ENCODE measurements at places on chromosomes 5 and 9.

DNA sequence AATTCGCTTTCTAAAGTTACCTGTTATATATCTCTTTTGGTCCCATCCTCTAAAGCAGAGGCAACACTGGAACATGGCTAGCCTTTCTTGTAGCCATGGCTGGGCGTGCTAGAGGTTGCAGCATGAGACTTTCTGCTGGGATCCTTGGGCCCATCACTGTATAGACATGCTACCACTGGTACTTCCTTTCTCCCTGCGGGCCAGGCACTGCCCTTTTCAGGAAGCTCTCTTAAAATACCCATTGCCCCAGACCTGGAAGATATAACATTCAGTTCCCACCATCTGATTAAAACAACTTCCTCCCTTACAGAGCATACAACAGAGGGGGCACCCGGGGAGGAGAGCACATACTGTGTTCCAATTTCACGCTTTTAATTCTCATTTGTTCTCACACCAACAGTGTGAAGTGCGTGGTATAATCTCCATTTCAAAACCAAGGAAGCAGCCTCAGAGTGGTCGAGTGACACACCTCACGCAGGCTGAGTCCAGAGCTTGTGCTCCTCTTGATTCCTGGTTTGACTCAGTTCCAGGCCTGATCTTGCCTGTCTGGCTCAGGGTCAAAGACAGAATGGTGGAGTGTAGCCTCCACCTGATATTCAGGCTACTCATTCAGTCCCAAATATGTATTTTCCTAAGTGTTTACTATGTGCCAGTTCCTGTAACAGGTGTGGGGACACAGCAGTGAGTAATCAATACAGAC lies 22.6 kb downstream of the PTGS1 start:
- no peak for DNase-seq

DNA sequence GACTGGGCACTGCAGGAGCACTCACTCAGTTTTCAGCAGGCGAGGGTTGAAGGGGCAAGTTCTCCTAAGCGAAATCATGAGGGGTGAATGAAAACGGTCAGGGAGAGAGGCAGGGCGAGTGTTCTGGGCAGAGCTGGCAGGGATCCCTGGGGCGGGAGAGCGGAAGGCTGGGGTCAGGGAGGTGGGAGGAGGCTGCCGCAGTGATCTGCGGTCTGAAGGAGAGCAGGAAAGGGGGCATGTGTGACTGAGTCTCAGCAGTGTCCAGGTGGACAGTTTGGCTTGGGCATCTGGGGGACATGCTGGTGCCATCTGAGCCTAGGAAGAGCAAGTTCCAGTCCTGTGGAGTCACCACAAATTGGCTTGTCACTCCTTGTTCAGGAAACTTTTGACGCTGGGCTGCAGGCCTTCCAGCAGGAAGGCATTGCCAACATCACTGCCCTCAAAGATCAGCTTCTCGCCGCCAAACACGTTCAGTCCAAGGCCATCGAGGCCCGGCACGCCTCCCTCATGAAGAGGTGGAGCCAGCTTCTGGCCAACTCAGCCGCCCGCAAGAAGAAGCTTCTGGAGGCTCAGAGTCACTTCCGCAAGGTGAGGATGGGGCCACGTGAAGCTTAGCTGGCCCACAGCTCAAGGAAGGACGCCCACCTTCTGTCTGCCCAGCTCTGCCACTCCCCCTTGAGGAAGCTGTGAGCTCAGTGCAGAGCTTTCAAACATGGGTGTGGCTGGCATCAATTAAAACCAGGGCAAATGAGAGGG lies 31.1 kb downstream of the DYNC2I2 start:
- no peak for DNase-seq

- DNase-seq = no peak
Measured at GRCh38 chr5:111266491-111266890, 42.3 kb downstream of the CAMK4 start.

DNA sequence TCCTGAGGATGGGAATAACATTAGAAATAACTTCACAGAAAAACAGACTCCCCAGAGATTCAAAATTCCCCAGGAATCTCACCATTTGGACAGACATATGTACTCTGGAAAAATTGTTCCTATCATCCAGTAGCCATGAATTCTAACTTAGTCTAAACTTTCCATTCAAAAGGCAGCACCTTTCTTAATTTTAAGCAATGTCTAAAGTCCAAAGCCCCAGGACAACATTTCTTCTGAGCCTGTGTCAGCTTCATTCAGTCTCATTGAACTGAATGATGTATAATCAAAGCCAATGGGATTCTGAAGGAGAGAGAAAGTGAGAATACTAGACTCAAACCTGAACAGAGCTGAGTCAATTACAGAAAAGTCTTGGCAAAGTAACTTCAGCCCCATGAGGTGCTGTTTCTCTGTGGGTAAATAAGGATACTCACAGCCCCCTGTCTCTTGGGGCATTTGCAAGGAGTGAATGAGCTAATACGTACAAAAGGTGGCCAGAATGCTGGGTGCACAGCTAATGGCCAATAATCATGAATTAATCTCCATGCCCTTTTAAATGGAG lies 140.6 kb downstream of the SEMA5A start:
- DNase-seq = no peak

- DNase-seq = no peak
Measured at GRCh38 chr5:136655468-136655867, 290.1 kb upstream of the TRPC7 start.

DNA sequence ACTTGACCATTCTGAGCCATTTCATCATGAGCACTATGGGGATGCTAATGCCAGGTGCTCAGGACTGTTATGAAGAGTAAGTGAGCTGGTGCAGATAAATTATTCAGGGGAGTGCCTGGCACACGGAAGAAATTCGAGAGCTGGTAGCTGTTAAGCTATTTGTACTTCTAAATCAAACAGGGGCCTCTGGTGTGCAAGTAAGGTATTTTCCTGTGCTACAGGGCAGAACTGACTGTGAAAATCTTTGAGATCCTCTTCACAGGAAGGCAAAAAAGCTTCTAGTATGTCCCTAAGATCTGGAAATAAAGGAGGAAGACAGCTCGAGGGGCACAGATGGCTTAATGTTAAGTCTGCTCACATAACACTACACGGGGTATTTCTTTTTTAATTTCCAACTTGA lies 106.3 kb upstream of the SPOCK1 start:
- DNase-seq = peak; percentile 70

DNA sequence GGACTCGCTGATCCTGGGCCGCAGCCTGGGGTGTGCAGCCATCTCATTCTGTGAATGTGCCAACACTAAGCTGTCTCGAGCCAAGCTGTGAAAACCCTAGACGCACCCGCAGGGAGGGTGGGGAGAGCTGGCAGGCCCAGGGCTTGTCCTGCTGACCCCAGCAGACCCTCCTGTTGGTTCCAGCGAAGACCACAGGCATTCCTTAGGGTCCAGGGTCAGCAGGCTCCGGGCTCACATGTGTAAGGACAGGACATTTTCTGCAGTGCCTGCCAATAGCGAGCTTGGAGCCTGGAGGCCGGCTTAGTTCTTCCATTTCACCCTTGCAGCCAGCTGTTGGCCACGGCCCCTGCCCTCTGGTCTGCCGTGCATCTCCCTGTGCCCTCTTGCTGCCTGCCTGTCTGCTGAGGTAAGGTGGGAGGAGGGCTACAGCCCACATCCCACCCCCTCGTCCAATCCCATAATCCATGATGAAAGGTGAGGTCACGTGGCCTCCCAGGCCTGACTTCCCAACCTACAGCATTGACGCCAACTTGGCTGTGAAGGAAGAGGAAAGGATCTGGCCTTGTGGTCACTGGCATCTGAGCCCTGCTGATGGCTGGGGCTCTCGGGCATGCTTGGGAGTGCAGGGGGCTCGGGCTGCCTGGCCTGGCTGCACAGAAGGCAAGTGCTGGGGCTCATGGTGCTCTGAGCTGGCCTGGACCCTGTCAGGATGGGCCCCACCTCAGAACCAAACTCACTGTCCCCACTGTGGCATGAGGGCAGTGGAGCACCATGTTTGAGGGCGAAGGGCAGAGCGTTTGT lies 19.9 kb downstream of the PTGES2 start:
- no peak for DNase-seq

Measured in NCI-H510A treated with DMSO at 0.1 percent for 48 hours (cell line).